Activated CD4-positive, alpha-beta T cell treated with anti-CD3 and anti-CD28 coated beads, Interleukin-2, amount 10 ng/mL, durations not matched to agents 7 days and 5 days (primary cell): ENCODE measurements at places on chromosomes 4 and X. TPM values are rescaled to one million over a fixed set of nuclear protein-coding genes. Genes with fewer than 3 reads are reported as not detected.

DNA sequence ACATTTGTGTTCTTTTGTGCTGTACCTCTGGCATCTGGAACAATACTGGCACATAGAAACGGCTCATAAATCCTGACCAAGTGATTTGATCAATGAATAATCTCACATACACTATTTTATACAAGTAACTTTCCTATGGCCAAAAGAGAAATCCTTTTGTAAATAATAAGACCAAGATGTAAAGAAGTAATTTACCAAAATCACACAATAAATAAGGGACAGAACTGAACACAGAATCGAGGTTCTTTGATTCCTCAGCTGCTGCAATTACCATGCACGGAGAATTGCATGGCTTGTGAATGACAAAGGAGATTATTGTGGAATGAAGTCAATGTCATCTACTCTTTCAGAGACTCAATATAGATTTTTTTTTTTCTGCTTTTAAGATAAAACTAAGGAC lies 576.8 kb upstream of the SMIM31 start:
- H3K27ac ChIP-seq, result no peak overlapping the region
- H3K27me3 ChIP-seq, result no peaks in the 10 kb centered on the region
- DNase-seq, result no peak
- no peak overlapping the region for H3K4me3 ChIP-seq
- H3K36me3 ChIP-seq, result no peaks in the 10 kb centered on the region

GRCh38 chrX:132118358-132118757 lies 9.5 kb downstream of the FRMD7 start:
- no peaks in the 10 kb centered on the region for H3K27me3 ChIP-seq
- no peak overlapping the region for H3K27ac ChIP-seq
- no peaks in the 10 kb centered on the region for H3K36me3 ChIP-seq

GRCh38 chr4:121822047-121822446 lies 1.6 kb downstream of the CCNA2 start:
- no peaks in the 10 kb centered on the region for H3K27me3 ChIP-seq
- DNase-seq, result no peak

DNA sequence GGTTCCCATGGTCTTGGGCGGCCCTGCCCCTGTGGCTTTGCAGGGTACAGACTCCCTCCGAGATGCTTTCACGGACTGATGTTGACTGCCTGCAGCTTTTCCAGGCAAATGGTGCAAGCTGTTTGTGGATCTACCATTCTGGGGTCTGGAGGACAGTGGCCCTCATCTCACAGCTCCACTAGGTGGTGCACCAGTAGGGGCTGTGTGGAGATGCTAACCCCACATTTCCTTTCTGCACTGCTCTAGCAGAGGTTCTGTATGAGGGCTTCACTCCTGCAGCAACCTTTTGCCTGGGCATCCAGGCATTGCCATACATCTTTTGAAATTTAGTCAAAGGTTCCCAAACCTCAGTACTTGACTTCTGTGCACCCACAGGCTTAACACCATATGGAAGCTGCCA lies 176.1 kb downstream of the DCAF12L1 start:
- no peaks in the 10 kb centered on the region for H3K36me3 ChIP-seq
- no peak overlapping the region for H3K27ac ChIP-seq
- no peak overlapping the region for H3K4me3 ChIP-seq
- H3K4me1 ChIP-seq, result no peaks in the 10 kb centered on the region
- DNase-seq, result no peak

The STK32B gene
- not detected for total RNA-seq

The NXF2B gene
- not detected for total RNA-seq

The SSX4B gene
- total RNA-seq, result not detected
